Suppressor macrophage treated with lipopolysaccharide for 4 hours (primary cell): ENCODE measurements at places on chromosomes 5 and 9.

GRCh38 chr5:41892031-41892430 is 12.1 kb upstream of the RIMOC1 start:
- DNase-seq, result no peak

DNA sequence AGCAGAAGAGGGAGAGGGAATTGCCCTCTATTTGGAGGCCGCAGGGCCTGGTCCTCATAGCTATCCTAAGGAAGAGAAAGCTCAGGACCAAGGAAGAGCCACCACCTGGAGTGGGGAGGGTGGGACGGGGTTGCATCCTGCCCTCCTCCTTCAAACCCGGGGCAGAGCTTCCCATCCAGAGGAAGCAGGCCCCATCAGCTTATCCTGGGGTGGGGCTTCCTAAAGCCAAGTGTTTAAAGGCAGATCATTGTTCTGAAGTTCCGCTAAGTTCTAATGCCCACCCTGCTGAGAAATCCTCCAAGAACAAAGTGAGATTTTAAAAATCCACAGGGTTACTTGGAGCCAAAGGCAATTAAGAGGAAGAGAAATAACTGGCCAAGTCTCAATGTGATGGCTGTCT is 210.3 kb downstream of the C9orf152 start:
- no peak for DNase-seq

DNA sequence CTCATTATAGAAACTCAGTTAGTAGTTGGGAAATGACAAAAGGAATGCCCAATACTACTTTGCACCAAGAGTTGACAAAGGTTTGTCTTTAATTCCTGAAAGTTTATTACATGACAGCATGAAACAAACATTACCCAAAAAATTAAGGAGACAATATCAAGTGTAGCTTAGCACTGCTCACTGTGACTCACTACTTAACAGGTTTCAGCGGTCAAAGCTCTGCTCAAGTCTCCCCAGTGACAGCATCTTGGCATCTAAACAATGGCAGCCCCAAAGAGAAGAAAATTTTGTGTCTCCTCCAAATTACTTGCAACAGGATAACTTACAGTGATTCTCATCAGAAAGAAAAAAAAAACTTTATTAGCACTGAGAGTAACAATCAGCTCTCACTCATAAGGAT is 1030.2 kb downstream of the EFNA5 start:
- DNase-seq, result no peak

DNA sequence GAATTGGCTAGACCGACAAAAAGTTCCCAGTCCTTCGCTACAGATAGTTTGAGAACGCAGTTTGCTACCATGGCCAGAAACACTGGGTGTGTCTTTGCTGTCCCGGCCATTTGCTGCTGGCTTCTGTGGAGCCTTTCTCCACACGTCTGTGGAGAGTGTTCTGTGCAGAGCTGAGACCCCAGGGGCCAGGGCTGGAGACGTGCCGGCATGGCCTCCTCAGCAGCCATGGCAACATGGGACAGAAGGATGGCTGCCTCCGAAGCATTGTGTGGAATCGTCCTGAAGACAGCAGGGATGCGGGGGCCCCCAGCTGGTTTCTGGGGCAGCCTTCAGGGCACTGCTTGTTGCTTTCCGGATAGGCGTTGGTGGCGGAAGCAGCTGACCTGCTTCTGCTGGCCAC is 142.8 kb downstream of the GADD45G start:
- no peak for DNase-seq
